ENCODE measurements at places on chromosomes 1 and 21.
A peak's percentile ranks its signal among the peaks of the same experiment; 100 is the strongest.

GRCh38 chr1:7761103-7761502, 10.0 kb upstream of the VAMP3 start:
- no peak for DNase-seq

- DNase-seq = no peak
Observed at GRCh38 chr1:116569776-116570357, 959 bp downstream of the CD58 start.

GRCh38 chr1:46526013-46526690, 25.3 kb downstream of the KNCN start:
- no peak for DNase-seq

GRCh38 chr1:24374891-24375786, 38.4 kb downstream of the STPG1 start:
- DNase-seq = no peak

DNA sequence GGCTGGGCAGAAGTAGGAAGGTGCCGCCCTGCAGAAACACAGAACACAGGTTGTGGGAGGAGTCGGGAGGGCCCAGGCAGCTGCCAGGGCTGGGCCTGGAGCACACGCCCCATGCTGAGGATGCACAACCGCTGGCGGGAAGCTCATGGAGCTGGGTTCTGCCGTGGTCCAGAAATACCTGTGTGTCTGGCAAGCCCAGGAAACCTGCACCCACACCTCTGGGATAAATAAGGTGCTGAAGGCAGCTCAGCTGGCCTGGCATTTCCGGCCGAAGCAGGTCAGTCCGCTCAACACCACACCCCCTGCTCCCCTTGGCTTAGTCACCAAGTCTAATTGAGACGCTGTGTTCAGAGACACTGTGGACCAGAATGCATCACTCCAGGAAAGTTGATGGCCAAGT, 32.1 kb downstream of the CTNNBIP1 start:
- no peak for DNase-seq

DNA sequence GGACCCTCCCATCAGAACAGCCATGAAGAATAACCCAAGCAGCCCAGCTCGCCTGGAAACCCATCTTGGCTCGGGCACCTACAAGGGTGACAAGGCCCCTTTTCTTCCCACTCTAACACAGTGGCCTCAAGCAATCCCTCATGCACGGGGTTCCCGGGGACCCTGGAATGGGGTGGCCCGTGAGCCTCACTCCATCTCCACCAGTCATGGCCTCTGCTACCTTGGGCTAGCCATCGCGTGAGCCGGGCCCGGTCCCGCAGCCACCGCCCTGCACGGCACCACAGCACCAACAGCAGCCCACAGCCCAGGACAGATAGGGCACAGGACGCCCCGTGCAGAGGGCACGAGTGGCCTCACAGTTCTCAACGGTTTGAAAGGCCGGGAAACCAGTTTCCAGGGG, 19.0 kb downstream of the WDR4 start:
- DNase-seq = no peak

DNA sequence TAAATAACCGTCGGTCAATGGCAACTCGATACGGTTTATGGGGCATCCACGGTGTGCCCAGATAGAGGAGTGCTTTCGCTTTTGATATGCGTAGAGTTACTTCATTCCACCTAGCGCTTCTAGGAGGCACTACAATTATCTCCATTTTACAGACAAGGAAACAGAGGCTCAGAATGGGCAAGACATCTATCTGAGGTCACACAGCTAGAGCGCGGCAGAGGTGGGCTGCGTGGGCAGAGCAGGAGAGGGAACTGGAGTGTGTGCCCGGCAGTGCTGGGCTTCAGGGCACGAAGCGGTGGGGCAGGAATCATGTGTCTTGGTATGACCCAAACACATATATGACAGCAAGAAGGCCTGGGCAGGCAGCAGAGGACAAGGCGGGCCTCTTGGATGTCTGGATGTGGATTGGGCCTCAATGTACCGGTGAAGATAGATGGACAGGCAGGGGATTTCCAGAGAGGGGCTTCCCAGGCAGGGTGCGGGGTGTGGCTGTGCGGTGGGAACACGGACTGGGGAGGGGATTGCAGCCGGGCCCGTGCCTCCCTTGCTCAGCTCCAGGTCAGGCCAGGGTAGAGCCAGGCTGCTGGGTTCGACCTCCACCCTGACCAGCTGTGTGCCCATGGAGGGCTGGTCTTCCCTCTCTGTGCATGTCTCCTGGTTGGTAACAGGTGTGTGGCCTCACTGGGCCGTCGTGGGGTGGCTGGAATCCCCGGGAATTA, 21.2 kb downstream of the TP73 start:
- no peak for DNase-seq

DNA sequence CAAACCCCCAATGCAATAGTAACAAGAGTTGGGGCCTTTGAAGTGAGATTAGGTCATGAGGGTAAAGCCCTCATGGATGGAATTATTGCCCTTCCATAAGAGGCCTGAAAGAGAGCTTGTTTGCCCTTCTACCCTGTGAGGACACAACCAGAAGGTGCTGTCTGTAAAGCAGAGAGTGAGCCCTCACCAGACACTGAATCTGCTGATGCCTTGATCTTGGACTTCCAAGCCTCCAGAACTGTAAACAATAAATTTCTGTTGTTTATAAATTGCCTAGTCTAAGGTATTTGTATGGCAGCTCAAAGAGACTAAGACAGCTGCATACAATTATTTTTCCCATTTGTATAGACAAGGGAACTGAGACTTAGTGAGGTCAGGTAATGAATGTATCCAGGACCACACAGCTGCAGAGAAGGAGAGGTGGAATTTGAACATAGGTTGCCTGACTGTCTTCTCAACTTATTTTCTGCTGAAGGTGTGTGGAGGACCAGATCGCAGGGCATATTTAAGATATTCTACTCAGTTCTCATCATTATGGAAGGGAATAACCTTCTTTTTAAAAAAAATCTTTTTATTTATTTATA, 18.7 kb downstream of the IL23R start:
- DNase-seq = no peak

DNA sequence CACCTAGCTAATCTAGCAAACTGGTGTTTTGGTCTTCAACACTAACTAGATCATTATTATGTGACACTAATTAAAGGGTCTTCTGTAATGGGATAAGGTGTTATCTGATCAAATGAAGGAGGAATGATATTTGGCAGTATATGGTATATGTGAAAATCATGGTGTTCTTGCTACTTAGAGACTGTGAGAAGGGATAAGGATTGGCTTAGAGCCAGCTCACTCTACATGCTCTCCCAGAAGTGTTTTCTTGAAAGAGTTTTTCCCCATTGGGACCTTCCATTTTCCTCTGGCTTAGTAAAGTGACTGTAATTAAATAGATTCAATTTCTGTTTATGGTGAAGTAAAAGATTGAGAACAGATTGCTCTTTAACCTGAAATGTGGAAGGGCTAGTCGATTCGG, 71.2 kb upstream of the RGL1 start:
- DNase-seq = no peak

- DNase-seq = peak; percentile 8
Observed at GRCh38 chr1:28246427-28246832, 10.5 kb downstream of the ATP5IF1 start.

DNA sequence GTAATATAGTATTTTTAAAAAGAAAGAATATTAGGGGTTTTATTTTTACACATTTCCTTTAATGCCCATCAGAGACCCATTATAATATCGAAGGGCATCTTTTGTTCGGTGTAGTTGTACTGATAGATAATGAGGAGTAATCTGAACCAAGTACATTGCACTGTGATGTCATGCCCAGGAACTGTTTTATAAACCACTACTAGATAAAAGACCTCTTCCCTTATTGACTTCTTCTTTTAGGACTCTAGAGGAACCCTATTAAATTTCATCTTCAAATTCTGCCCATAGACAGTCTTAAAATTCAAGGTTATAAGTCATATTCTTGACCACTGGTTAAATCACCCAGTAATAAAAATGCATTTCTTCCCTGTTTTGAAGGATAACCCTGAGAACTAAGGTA, 206.5 kb downstream of the NRIP1 start:
- DNase-seq = no peak

- no peak for DNase-seq
Observed at GRCh38 chr1:2226525-2227345, 1.4 kb upstream of the SKI start.

DNA sequence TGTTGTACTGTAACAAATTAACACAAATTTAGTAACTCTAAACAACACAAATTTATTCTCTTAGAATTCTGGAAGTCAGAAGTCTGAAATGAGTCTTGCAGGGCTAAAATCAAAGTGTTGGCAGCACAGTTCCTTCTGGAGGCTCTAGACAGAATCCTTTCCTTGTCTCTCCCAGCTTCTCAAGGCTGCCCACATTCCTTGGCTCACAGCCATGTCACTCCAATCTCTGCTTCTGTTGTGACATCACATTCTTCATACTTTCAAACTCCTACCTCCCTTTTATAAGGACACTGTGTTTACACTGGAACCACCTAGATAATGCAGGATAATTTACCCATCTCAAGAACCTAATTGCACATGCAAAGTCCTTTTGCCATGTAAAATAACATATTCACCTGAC, 225.0 kb upstream of the PRMT6 start:
- DNase-seq = no peak

DNA sequence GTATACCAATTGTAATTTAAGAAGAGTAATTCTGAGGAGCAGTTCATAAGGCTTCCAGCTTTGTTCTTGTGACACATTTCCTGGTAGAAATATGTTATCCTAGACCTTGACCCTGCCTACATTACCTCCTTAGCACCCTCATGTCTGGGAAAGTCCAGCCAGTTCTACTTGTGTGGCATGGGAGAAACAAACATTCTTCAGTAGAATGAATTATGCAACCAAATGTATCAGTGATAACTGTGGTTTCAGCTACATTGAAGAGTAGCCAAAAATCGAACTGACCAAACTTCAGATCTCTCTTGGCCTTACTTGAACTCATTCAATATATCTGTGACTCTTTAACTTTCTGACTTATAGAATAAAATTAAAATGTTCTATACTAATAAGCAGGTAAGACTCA, 308.1 kb upstream of the LYPLAL1 start:
- no peak for DNase-seq

DNA sequence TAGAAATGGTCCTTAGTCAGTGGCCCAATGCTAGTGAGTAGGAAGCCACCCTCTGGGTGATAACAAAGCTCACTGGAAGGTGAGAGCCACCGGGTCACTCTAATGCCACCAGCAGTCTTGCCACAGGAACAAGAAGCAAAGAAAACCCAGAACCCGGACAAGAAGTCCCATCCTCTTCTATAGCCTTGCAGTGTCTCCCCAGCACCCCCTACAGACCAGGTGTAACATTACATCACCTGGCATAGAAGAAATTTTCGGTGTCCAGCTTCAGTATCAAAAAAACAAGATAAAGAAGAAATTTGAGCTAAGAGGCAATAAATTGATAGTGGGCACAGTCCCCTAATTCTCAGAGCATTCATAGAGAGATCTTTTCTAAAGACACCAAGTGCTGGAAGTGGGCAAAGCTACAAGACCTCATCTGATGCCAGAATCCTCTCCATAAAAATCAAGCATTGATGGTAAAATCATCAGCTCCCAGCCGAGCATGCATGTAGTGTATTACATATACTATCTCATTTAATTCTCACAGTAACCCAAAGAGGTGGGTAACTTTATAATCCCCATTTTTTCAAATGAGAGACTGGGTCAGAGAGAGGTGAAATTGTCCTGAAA, 491.0 kb downstream of the MATN1 start:
- no peak for DNase-seq

- DNase-seq = no peak
Observed at GRCh38 chr1:169528215-169529067, 42.7 kb upstream of the SLC19A2 start.
